Activated naive CD4-positive, alpha-beta T cell treated with Interleukin-2 at 50 U/mL for 16 hours (primary cell): ENCODE measurements at places on chromosomes 11 and 22.

DNA sequence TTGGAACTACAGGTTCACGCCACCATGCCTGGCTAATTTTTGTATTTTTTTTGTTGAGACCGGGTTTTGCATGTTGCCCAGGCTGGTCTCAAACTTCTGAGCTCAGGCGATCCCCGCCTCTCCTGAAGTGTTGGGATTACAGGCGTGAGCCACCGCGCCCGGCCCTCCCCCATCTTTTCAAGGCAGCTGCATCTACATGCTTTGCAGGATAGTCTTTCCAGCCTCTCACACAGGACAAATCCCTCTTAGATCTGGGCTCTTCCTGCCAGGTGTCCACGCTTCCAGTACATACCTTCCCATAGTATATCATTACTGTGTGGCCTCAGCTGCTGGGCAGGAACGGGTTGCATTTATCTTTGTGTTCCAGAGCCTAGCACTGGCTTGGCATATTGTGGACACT lies 49.7 kb downstream of the C11orf96 start:
- DNase-seq, result no peak

GRCh38 chr11:62401356-62401755 lies 17.5 kb upstream of the SCGB1A1 start:
- DNase-seq, result no peak

DNA sequence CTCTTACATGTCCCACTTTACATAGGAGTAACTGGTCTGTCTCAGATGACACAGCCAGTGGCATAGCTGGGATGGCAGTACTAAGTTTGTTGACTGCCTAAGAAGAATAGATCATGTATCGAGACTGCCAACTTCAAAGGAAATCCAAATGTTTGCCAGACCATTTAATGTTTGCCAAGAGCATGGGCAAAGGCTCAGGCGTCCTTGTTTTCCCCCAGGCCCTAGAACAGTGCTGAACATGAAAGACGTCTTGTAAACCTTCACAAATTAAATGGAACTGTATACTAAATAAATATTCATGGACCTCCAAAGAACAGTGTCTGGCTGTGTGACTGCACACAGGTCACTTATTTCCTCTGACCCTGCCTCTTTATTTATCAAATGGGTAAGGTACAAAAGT lies 234.7 kb upstream of the CCDC90B start:
- no peak for DNase-seq

DNA sequence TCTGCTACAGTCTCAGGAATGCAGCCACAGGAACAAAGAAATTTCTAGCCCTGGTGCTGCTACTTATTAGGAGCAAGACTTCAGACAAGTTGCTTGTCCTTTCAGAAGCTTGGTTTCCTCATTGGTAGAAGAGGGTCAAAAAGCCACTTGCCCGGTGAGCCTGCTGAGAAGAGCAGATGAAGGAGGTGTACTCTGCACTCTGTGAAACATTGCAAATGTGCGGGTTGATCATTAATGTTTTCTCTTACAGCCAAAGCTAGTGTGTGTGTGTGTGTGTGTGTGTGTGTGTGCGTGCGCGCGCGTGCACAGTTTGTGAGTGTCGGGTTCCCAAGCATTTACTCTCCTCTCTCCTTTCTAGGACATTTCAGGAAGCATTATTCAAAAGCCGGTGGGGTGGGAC lies 86.3 kb upstream of the NNMT start:
- DNase-seq, result no peak

- no peak for DNase-seq
Observed at GRCh38 chr11:36222831-36223635, 66.2 kb downstream of the COMMD9 start.

- DNase-seq, result no peak
Observed at GRCh38 chr11:126525216-126525615, 169.7 kb downstream of the ST3GAL4 start.

DNA sequence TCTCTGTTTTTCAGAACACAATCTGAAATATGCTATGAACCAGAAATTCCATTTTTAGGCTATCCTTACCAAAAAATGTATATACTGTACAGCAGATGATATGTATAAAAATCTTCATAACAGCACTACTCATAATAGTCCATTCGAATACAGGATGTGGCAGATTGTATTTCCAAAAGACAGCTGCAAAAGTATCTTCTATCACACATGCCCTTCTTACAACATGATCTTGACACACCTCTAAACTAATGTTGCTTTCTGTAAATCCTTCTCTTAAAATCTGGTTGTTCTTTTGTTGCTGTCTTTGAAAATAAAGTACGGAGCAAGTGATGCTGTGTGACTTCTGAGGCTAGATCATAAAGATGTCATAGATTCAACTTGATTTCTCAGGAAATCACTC lies 409.9 kb upstream of the LUZP2 start:
- no peak for DNase-seq

- no peak for DNase-seq
Observed at GRCh38 chr11:33926671-33927552, 35.0 kb upstream of the LMO2 start.

GRCh38 chr22:19203834-19204233 lies 25.3 kb upstream of the SLC25A1 start:
- DNase-seq, result no peak

GRCh38 chr22:25829808-25830777 lies 88.1 kb downstream of the MYO18B start:
- no peak for DNase-seq

- DNase-seq, result no peak
Observed at GRCh38 chr11:23317816-23318215, 457.5 kb upstream of the CCDC179 start.

DNA sequence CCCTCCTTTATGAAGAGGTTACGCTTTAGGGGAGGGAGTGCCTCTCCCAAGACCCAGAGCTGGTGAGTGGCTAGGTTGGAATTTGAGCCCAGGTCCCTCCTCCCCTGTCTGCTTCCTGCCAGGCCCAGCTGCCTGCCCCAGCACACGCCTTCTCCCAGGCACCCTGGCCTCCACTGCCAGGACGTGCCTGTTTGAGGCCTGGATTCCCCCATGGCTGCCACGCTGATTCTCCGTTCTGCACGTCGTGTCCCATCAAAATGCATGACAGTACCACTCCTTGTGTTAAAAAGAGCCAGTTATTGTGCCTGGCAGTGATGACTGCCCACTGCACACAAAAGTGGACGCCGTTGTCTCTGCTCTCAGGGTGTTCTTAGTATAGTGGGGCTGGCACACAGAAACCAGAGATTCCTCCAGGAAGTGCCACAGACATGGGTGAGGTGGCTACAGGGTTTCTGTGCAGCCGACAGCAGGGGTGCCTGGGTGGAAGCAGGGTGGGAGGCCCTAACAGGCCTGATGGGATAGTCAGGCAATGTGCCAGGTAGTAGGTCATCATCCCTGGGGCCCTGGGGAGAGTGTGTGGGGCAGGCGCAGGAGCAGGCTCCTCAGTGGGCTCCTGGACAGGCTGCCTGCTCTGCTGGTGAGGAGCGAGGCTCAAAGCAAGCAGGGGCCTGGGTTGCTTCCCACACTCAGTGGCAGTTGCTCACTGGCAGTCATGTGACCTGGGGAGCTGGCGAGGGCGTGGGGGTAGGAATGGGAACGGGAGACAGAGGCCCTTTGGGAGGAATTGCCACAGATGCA lies 24.2 kb downstream of the MED15 start:
- DNase-seq, result no peak

DNA sequence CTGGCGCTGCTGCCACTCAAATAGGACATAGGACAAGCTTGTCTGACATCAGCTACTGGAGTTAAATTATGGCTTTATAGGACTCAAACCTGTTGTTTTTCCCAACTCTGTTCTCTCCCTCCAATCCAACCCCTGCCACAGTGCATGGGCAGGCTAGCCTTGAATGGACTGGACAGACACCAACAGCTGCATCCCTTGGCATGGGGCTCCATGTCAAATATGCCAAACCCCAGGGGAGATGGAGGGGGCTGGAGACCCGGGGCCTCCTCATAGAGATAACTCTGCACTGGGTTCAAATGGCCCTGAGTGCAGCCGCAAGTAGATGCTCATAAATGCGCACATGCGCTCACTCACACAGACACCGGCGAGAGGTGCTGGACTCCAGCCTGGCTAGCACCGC lies 28.9 kb downstream of the CD5 start:
- no peak for DNase-seq

DNA sequence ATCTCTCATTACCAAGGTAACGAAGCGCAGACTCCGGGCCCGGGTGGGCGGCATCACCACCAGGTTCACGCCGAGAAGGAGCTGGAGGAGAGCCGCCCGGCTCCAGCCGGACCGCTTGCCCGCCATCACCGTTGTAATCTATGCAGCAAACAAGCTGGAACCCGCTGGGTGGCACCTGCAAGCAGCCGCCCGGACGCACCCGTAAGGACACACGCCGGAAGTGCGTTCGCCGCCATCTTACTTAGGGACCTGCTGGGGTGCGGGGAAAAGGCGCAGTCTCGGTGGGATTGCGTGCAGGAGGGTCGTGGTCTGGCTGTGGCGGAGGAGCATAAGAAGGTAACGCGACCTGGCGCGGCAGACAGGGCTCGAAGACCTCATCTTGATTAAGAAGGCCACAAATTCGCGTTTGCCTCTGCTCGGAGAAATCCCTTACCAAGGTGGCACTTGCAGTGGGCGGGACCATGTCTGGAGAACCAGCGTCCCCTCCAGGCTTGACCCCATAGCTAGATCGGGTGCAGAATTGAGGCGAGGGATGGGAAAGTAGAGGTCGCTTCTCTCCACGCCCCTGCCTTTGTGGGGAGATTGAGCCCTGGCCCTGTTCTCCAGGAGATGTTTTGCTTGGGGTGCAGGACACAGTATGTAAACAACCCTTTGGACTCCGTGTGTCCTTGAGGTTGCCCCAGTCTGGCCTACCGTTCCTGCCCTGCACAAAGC lies at the start of gene ACP2:
Gene ACP2, minus strand, starts transcription at position 151 of the 714 bp plus-strand sequence. Its CDS starts 25 bp downstream, at position 126.
- DNase-seq, result peak; percentile 88

DNA sequence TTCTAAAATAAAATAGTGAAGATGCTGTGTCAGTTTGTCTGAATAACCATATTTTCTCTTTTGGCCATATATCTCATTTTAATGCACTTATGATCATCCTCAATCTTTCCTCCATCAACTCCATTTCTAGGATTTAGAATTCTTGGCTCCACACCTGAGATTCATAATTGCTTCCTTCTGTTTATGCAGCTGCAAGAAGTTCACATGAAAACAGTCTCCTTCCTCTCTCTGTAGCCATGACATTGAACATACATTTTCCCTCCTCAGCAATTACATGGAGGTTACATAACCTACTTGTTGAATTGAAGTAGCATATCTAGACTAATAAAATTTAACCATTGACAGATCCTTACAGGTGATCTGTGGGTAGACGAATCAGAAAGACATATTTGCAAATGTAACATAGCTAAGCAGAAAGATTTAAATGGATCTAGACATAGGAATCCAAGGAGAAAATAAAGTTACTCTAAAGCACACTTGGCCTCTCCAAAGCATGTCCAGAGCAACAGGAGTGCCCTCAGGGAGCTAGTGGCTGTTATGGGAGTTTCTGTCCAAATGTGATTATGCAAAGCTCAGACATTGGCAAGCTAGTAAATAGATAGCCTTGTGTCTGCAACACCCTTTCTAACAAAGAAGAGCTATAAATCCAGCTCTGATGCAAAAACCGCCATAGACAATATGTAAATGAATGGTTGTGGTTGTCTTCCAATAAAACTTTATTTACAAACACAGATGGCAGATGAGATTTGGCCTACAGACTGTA lies 119.9 kb upstream of the MPPED2 start:
- no peak for DNase-seq

DNA sequence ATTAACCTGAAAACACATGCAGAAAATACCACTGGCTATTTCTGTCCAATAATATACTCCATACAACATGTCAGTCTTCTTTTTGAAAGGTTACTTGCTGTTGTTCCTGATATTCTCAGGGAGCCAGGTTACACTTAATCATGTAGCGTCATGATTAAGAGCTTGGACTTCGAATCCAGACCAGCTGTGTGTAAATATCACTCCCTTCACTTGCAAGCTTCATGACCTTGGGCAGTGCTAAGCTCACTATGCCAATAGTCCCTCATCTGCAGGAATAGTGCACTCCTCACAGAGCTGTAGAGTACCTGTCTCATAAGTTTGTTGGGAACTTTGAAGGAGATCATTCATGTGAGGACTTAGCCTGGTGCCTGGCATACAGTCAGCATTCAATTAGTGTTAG lies 1.9 kb downstream of the HTR3B start:
- no peak for DNase-seq

DNA sequence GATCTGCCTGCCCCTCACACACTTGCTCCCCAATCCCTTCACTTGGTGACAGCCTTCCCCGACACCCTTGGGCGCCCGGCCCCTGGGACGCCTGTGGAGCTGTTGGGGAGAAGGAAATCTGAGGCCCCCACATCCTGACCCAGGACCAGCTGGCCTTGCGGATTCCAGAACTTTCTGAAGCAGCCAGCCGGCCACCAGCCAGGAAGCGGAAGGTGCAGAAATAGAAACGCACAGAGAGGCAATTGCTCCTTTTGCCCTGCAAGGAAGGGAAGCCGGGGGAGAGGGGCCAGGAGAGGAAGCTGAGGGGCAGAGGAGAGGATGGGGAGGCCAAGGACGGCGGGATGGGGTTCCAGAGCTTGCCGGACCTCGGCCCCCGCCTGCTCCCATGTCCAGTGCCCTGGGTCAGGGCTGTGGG lies 66.7 kb upstream of the LINC01488 start:
- DNase-seq, result no peak

GRCh38 chr11:32433914-32434355 lies 1.4 kb downstream of the WT1 start:
- DNase-seq, result no peak

DNA sequence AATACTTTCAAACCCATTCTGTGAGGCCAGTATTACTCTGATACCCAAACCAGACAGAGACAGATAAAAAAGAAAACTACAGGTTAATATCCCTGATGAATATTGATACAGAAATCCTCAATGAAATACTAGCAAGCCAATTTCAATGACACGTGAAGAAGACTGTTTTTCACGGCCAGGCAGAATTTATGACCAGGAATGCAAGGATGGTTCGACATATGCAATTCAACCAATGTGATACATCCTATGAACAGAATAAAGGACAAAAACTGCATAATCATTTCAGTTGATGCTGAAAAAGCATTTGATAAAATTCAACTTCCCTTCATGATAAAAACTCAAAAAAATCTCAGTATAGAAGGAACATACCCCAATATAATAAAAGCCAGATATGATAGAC lies 44.5 kb downstream of the SLC22A24 start:
- no peak for DNase-seq

- DNase-seq, result peak; percentile 14
Observed at GRCh38 chr22:19610518-19611253, 86.5 kb upstream of the CLDN5 start.

- no peak for DNase-seq
Observed at GRCh38 chr11:60942219-60942618, 9.8 kb downstream of the SLC15A3 start.

GRCh38 chr11:117170210-117170609 lies 8.3 kb upstream of the SIDT2 start:
- no peak for DNase-seq

DNA sequence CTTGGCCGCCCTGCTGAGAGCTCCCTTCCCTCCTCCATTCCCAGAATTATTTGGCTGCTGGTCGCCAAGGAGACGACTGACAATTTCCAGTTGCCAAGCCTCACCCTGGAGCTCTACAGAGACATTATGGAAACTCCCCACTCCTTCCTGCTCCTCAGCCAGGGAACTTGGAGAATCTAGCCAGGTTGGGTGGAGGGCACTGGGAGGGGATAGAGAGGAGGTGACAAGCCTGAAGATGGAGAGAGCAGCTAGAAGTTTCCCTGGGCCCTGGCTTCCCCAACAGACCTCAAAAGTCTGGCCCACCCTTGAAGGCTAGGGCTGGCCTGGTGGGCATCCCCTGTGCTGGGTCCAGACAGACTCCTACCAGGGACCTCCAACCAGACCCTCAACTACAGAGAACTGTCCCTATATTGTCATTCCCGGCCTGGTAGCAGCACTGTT lies 6.7 kb upstream of the VSIG10L2 start:
- DNase-seq, result no peak
